Type B pancreatic cell (in vitro differentiated cells): ENCODE measurements at places on chromosomes 16 and 17.

DNA sequence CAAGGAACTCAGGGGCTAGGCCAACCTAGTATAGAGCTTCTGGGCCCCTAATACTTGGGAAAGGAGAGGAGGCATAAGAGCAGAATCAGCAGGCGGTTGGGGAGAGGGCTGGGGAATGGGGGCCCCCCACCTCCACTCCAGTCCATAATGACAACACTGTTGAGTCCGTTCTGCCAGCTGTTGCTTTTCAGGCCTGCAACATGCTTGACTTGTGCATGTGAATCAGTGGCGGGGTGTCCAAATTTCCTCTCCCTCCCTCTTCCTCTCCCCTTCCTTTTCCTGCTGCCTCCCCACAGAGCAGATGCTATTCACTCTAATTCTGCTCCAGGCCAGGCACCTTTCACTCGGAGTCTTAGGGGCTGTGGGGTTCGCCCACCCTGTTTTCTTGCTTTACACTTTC lies 31.7 kb downstream of the SGSM2 start:
- DNase-seq = no peak

DNA sequence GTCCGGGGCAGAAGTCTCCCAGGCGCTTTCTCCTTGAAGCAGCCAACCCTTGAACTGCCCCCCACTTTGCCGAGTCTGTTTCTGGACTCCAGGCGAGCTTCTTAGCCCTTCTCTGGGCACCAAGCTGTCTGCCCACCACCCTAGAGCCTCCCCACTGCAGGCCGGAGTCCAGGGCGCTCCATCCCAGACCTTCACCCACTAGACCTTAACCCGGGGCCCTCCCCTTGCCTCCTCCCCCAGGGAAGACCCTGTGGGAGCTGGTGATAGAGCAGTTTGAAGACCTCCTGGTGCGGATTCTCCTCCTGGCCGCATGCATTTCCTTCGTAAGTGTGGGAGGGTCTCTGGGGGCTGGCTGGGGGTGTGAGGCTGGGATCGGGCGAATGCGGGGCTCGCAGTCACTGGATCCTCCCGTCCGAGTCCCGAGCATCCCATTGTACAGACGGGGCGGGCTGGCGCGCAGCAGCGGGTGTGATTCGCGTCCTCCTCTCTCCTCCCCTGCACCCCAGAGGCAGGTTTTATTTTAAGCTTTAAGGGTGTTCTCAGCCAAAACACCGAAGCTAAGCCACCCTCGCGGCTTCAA lies 1.1 kb downstream of the ATP2A1 start:
- no peak for DNase-seq

- no peak for DNase-seq
Measured at GRCh38 chr16:69176033-69176800, 10.7 kb upstream of the SNTB2 start.

GRCh38 chr17:29442451-29442850 lies 52.3 kb downstream of the TAOK1 start:
- DNase-seq = no peak

- DNase-seq = no peak
Measured at GRCh38 chr16:50802000-50802399, 60.1 kb downstream of the CYLD start.

DNA sequence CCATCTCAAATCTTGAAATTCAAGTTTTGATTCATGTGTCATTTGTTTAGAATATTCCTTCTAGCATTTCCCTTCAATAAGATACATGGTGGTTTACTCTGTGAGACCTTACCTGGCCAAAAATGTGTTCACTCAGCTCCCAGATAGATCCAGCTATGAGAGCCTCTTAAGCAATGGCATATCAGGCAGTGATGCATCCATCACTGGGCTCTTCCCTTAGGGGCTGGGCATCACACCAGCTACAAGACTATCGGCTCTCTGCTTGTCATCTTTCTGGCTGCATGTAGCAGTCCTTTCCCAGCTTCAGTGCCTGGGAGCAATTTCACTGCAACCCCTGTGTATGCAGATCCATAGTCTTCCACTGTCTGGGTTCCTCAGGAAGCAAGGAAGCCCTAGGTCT lies 40.6 kb downstream of the GOSR1 start:
- no peak for DNase-seq

DNA sequence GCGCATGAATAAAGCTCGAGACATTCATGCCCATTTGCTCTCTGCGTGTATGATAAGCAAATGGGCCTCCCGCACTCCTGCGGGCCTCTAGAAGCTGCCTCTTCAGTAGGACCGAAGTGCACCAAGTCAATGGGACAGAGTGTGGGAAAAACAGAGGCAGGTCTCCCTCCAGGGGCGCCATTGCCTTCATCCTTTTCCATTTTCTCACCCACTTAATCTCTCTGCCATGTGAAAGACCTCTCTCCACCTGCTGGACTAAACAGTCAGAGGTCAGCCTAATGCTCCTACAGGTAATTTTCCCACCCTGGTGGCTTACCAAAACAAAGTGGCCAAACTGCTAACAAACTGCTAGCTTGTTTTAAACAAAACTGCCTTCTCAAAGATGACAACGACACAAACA lies 210.9 kb downstream of the ZFHX3 start:
- no peak for DNase-seq

- DNase-seq = no peak
Measured at GRCh38 chr16:80938004-80938878, 68.4 kb downstream of the CMC2 start.

- DNase-seq = no peak
Measured at GRCh38 chr16:86988920-86989696, 328.1 kb downstream of the C16orf95 start.

DNA sequence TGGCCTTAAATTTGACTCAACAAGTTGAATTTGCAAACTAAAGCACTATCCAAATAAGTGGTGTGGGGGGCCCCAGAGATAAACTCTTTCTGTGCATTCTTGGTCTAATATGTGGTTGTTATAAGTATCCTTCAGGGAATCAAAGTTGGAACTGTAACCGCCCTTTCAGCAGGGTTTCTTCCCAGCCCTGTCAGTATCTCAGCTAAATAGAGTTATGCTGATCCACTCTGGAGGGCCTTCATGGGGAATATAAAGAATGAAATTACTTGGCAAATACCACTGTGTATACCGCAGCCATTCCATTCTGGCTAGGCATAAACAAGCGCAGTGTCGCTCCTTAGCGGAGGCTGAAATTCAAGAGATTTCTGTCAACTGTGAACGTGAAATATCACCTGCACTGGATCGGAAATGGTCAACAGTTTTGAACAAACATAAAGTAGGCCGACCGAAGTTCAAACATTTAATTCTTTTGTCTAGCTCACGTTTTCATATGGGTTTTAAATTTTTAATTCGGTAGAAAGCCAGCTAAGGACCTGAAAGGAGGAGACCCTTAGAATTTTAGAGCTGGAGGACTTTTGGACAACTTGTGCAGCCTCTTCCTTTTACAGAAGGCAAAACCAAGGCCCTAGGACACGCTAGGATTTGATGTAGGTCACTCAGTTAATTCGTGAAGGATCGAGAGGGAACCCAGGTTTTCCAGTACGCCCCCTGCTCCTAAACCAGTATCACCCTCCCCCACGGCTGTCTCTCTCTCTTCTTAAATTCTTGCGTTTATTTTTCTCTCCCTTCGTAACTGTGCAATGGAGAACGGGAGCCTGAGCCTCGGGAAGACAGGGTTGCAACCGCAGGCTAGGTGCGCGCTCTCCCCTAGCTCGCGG lies 74.7 kb downstream of the CHD9 start:
- no peak for DNase-seq

- no peak for DNase-seq
Measured at GRCh38 chr17:39027455-39028035, 60.3 kb upstream of the FBXO47 start.

DNA sequence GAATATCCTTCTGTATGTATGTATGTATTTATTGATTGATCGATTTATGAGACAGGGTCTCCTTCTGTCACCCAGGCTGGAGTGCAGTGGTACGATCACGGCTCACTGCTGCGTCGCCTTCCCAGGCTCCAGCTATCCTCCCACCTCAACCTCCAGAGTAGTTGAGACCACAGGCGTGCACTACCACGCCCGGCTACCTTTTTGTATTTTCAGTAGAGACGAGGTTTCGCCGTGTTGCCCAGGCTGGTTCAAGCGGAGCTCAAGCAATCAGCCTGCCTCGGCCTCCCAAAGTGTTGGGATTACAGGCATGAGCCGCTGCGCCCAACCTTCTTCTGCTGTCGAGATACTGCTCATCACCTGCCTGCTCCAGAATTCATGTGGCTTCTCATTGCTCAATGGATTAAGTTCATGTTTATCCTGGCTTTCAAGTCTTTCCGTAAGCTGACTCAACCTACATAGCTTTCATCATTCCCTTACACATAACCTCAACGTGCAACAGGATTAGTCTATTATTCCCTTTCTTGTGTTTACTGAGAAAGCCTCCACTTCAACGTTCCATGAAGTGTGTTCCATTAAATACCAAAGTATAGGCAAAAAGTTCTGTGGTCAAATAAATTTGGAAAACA lies 13.6 kb downstream of the TAC4 start:
- no peak for DNase-seq

DNA sequence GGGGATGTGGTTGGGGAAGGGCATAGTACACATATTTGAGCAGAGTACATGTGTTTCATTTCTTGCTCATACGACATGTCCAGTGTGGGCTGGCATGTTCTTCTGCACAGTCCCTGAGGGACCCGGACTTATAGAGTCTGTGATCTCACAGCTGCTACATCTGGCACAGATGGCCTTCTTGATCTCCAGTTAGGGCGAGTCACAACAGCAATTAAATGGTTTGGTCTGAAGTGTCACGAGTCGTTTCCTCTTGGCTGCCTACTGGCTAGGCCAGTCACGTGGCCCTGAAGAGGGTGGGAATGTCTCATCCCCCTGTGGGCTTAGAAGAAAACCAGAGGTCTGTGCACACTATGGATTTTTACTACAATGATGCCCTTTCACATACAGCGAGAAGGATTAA lies 443.6 kb downstream of the WWOX start:
- DNase-seq = no peak

DNA sequence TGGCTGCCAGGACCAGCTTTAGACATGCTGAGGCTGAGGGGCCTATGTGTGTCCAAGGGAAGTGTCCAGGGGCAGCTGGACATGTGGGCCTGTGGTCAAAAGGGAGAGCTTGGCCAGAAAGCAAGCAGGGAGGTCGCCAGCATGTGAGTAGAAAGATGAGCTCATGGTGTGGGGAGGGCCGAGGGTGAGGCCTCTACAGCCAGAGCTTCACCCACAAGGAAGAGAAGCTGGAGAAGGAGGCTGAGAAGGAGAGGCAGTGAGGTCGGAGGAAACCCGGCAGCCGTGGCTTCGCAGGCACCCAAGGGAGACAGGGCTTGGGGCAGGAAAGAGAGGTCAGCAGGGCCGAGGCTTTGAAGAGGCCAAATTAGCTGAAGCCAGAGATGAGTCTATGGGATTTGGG lies 4.0 kb upstream of the HSD11B2 start:
- no peak for DNase-seq

- no peak for DNase-seq
Measured at GRCh38 chr16:2016407-2016922, 3.1 kb upstream of the NPW start.

- DNase-seq = no peak
Measured at GRCh38 chr16:78196502-78196901, 97.0 kb downstream of the WWOX start.

GRCh38 chr16:2343211-2343610 lies 2.7 kb upstream of the ABCA3 start:
- DNase-seq = peak; percentile 7

DNA sequence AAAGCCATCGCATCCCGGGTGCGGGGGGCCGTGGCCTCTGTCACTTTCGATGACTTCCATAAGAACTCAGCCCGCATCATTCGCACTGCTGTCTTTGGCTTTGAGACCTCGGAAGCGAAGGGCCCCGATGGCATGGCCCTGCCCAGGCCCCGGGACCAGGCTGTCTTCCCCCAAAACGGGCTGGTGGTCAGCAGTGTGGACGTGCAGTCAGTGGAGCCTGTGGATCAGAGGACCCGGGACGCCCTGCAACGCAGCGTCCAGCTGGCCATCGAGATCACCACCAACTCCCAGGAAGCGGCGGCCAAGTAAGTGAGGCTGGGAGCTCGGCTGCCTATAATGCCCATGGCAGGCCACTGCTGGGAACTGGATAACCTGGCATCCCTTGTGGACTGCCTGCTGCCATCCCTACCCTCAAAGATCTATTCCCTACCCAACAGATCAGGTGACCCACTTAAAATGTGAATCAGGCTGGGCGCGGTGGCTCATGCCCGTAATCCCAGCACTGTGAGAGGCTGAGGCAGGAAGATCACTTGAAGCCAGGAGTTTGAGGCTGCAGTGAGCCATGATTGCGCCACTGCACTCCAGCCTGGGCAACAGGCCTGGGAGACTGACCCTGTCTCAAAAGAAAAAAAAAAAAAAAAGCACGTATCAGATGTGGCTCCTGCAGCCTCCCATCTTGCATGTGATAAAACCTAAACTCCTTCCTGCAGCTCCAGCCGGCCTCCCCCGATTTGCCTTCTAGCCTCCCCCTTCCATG lies 18.3 kb downstream of the CDIPT start:
- DNase-seq = no peak

GRCh38 chr17:80844418-80844990 lies 147.1 kb upstream of the CHMP6 start:
- no peak for DNase-seq

- DNase-seq = no peak
Measured at GRCh38 chr17:76142039-76142584, 1.1 kb upstream of the FOXJ1 start.

- DNase-seq = no peak
Measured at GRCh38 chr16:50563989-50564388, 15.8 kb downstream of the NKD1 start.

DNA sequence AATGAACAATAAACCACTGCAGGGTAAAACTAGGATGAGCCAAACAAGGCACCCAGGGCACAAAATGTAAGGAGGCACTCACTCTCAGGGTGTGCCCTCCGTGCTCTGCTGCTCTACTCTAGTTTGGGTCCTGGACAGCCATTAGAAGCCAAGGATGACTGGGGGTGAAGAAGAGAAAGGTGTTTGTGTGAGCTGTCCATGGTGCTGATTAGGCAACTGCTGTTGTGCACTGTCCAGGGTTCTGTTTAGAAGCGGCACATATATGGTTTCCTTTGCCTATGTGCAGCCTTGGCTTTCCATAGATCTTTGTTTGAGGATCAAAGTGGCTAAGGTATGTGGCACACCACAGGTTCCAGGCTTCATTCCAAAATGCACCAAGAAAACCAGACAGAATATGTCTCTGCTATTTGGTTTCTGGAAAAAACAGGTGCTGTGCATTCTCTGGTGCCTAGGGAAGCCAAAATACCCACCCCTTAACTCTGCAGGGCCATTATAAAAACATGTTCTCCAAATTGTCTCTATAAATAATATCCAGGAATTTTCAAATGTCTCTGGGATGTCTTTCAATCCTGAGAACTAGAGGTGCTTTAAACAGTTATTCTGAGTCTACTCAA lies 123.5 kb downstream of the CBLN1 start:
- DNase-seq = no peak

GRCh38 chr16:30665155-30665829 lies 7.1 kb downstream of the FBRS start:
- no peak for DNase-seq

GRCh38 chr17:56653877-56654276 lies 60.4 kb downstream of the NOG start:
- DNase-seq = no peak

GRCh38 chr17:18041776-18042175 lies 2.6 kb downstream of the GID4 start:
- DNase-seq = no peak
